Stimulated activated CD8-positive, alpha-beta memory T cell treated with anti-CD3 and anti-CD28 coated beads, Interleukin-15, amount 100 ng/mL, for 24 hours (primary cell): ENCODE measurements at places on chromosomes 3 and 15.

DNA sequence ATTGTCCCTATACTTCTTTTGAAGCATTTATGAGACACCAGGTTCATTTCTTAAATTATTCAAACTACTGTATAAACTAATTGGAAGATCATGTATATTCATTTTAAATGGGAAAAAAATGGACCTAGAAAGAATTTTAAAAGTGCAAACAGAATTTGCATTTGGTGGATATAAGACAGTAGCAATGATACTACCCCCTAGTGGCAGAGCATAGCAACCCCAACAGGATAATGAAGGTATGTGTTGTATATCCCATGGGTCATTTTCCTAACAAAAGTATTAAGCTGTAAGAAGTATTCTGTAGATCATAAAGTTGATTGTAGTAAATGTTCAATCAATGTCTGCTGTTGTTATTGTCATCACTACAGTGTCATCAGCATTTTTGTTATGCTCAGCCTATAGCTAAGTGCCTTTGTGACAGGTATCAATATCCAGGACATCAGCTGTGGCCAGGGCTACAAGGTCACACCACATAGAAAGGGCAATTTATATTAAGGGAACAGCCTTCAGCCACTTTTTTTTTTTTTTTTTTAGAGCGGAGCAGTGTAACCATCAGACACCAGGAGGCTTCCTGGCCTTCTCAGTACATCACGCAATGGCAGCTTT lies 175.8 kb downstream of the FOXB1 start:
- DNase-seq, result no peak

DNA sequence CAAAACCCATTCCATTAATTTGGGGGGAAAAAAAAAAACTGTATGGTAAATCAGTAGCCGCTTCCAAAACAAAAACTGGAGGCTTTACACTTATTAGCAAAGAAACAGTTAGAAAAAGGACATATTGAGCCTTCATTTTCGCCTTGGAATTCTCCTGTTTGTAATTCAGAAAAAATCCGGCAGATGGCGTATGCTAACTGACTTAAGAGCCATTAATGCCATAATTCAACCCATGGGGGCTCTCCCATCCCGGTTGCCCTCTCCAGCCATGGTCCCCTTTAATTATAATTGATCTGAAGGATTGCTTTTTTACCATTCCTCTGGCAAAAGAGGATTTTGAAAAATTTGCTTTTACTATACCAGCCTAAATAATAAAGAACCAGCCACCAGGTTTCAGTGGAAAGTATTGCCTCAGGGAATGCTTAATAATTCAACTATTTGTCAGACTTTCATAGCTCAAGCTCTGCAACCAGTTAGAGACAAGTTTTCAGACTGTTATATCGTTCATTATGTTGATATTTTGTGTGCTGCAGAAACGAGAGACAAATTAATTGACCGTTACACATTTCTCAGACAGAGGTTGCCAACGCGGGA lies 9.4 kb upstream of the RPL24 start:
- no peak for DNase-seq

- no peak for DNase-seq
Measured at GRCh38 chr3:117622171-117622841, 912.7 kb downstream of the TUSC7 start.

DNA sequence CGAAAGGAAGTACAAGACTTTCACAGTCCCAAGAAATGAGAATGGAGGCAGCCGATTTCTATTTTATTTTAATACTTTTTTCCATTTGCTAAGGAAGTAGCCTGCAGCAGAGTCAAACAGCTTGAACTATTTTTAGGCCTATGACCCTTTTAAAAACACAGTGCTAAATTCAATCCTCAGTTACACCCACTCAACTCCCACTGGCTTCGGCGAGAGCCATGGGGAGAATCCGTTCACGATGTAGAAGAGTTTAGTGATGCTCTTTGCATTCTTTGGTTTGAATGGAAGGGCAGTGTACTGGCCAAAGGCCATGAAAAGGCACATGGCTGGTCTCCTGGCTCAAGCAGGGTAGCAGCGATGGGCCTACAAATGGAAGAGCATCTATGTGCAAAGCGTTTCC lies 343.5 kb downstream of the FOXP1 start:
- no peak for DNase-seq

GRCh38 chr3:194548346-194549321 lies 61.8 kb upstream of the ATP13A3 start:
- no peak for DNase-seq

- no peak for DNase-seq
Measured at GRCh38 chr3:18135060-18135814, 289.9 kb downstream of the SATB1 start.

DNA sequence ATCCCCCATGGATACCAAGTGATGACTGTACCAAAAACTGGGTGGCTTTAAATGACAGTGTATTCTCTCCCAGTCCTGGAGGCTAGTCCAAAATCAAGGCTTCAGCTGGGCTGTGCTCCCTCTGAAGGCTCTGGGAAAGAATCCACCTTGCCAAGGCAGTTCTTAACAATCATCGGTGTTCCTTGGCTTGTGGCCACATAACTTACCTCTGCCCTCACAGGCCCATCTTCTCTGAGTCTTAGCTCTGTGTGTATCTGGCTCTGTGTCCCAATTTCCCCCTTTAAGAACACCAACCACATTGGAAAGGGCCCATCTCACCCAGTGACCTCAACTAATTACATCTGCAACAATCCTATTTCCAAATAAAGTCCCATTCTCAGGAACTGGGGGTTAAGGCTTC lies 503.0 kb upstream of the PROK2 start:
- DNase-seq, result no peak

DNA sequence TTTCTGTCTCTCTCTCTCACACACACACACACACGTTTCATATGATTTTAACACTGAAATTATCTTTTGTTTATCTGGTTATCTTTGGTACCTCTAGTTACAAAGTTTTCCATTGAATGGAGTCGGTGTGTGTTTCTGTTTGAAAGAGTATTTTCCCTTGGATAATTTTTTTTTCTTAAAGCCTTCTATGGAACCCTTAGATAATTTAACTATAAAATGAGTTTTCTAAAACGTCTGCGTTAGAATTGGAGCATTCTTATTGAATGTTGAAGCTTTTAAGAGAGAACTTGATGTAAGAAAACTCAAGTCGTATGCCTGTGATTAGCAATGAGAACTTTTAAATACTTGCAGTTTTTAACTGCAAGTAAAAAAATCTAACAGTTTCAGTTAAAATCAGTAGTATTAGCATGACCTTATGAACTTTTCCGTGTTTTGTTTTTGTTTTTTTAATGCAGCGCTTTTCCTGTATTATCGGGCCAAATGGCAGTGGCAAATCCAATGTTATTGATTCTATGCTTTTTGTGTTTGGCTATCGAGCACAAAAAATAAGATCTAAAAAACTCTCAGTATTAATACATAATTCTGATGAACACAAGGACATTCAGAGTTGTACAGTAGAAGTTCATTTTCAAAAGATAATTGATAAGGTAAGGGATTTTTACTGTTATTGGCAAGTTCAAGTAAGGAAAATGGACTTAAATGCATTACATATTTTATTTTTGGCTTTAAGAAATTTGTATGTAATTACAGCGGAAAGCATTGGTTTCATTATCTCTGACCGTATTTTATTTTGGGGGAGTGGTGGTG lies 3.0 kb downstream of the SMC4 start:
- no peak for DNase-seq

- no peak for DNase-seq
Measured at GRCh38 chr15:81012588-81012987, 11.9 kb downstream of the TLNRD1 start.

- no peak for DNase-seq
Measured at GRCh38 chr15:73660455-73660854, 23.7 kb upstream of the CD276 start.

- DNase-seq, result no peak
Measured at GRCh38 chr15:34647569-34648293, 64.3 kb upstream of the GOLGA8B start.

DNA sequence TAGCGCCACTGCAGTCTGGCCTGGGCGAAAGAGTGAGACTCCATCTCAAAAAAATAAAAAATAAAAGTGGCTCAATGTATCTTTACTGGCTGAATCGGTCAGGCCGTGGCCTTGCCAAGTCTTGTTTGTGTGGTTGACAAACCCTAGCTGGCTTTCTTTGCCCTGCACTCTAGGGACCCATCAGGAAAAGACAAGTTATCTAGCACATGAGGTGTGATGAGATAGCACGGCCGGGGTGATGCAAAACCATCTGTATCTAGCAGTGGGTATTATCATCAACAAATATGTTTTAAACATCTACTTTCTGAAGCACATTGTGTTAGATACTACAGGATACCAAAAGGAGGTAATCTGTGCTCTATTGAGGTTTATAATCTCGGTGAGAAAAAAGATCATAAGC lies 3.9 kb upstream of the DPP8 start:
- no peak for DNase-seq
